Smooth muscle cell of the coronary artery (primary cell): ENCODE measurements at places on chromosomes 6 and 20. TPM values are rescaled to one million over a fixed set of nuclear protein-coding genes. Genes with fewer than 3 reads are reported as not detected.

SIGLEC1 gene
- total RNA-seq: not detected in 2 replicates

TJAP1 gene
- total RNA-seq: 6.5 and 7.4 TPM in 2 replicates

SLC17A1 gene
- total RNA-seq: not detected in 2 replicates

FNDC1 gene
- 0.23 and 0.53 TPM in 2 replicates for total RNA-seq

C20orf204 gene
- 0.23 and 0.45 TPM in 2 replicates for total RNA-seq

RAD21L1 gene
- total RNA-seq: not detected in 2 replicates
